ENCODE measurements at places on chromosomes 7 and 10.

- no peak for DNase-seq
Observed at GRCh38 chr10:69295027-69295636, 16.8 kb downstream of the HK1 start.

DNA sequence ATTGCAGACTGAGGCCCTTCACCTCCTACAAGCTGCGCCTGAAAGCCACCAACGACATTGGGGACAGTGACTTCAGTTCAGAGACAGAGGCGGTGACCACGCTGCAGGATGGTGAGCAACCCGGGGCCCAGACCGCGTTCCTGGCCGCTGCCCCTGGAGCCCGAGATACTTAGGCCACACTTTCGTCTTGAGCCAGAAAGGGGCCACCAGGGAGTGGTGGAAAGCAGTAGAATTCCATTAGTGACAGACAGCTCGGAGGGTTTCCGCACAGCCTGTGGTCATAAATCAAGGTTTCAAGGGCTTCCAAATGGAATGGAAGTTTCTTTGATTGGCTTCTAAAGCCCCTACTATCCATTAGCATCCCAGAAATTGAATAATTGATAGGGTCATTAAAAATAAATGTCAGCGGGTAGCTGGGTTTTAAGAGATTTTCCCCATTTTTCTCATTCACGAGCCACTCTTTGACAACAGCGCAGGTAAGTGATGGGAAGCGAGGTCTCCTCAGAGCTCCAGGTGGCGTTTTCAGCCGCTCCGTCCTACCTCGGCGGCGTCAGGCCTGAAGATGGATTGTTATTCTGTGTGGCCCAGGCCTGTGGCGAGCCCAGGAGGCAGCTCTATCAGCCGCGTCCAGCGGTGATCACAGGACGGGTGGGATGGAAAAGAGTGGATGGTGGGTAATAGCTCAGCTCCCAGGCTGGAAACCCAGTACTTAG lies 523.5 kb upstream of the FOXK1 start:
- DNase-seq = no peak

DNA sequence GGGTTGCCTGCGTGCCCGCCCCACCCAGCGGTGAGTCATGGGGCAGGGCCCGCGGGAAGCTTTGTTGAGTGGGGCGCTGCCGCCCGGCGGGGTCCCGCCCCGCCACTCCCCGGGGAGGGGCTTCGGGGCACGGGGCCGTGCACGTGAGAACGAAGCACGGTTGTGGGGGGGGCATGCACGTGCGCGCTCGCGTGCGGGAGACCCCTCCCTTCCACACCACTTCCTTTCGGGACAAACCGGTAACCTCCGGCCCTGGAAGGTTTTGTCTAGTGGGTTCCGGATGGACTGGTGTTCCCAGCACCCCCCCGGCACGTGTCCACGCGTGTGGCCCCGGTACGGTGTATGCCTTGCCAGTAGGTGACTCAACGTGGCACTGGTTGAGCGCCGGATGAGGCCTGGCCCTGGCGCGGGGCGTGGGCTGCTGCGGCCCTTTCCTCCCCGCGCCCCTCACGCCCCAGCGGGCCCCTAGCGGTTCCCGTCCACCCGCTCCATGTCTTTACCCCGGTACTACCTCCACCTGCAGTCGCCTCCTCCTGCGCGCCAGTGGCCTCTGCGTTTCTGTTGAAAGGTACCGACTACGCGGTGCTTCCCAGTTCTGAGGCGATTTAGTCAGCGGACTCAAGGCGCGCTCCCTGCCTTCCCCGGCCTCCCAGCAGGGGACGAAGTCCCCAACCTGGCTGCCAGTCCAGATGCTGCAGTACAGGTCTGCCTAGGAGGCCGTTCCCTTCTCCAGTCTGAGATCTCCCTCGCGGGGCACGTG lies 3.1 kb downstream of the ADIRF start:
- DNase-seq = no peak

GRCh38 chr10:117240621-117241529 lies at the start of gene SLC18A2:
Gene SLC18A2 (plus strand): TSS chr10:117241114. CDS start chr10:117241694, 580 bp downstream.
- no peak for DNase-seq

- no peak for DNase-seq
Observed at GRCh38 chr10:89810908-89811525, 109.6 kb downstream of the KIF20B start.

DNA sequence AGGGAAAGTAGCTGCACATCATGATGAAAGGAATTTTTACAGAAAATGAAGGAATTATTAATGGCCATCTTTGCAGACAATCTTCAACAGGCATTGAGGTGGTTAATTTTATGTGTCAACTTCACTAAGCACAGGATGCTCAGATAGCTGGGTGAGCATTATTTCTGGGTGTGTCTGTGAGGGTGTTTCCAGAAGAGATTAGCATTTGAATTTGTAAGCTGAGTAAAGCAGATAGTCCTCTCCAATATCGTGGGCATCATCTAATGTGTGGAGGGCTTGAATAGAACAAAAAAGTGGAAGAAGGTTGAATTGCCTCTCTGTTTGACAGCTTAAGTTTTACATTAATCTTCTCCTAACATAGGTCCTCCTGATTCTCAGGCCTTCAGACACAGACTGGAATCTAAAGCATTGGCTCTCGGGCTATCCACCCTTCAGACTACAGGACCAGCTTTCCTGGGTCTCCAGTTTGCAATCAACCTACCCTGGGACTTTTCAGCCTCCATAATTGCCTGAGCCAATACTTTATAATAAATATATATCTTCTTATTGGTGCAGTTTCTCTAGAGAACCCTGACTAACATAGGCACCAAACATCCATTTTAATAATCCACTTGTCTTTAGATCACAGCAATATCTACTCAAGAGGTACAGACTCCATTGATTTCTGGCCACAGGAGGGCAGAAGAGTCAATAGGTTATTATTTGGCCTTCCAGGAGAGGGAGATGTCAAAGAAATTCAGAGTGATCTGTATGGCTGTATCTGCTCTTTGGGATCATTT lies 10.5 kb upstream of the CRPPA start:
- DNase-seq = no peak

GRCh38 chr7:91655656-91656055 lies 224.8 kb downstream of the MTERF1 start:
- DNase-seq = no peak

DNA sequence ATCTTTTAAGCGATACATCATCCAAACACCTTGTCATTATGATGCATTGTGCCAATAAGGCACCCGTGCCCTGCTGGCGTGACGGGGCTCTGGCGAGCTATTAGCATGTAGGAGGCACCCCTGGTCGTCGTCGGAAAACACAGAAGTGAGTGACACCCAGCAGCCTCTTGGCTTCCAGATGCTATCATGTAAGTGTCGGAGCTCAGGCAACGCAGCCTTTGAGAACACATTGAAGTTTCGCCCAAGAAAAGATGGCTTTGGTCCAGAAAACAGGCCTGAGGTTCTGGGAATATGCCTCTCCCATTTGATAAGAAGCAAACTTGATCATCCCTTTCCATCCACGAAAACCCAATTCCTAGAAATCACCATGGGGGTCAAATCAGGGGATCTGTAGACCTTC lies 555.3 kb downstream of the GALNT17 start:
- DNase-seq = no peak

GRCh38 chr10:128540781-128541761 lies 414.8 kb upstream of the MKI67 start:
- DNase-seq = no peak

GRCh38 chr10:128863411-128863810 lies 603.6 kb upstream of the MGMT start:
- no peak for DNase-seq

DNA sequence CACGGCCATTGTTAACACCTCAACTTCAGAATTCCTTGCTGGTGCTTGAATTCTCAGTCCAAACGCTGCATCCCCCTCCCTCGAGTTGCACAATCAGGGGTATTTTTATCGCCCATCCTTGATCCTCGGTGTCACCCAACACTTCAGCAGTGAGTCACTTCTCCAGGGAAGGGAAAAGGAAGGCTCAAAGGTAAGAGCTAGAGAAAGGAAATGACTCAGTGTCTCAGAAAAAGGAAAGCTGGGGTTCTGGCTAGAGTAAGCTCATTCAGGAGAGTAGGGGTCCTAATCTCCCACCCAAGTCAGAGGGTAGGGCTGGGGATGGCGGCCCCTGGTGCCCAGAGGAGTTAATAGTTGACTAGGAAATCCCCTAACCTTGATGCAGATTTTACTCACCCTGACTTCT lies 39.8 kb upstream of the TRIM8 start:
- no peak for DNase-seq

GRCh38 chr10:32349199-32349585 lies 2.2 kb upstream of the EPC1 start:
- DNase-seq = no peak

- DNase-seq = no peak
Observed at GRCh38 chr7:111789048-111789320, 226.7 kb upstream of the IMMP2L start.

- DNase-seq = no peak
Observed at GRCh38 chr7:43758822-43759683, 573 bp downstream of the BLVRA start.

- no peak for DNase-seq
Observed at GRCh38 chr10:115989621-115990020, 283.4 kb downstream of the GFRA1 start.

DNA sequence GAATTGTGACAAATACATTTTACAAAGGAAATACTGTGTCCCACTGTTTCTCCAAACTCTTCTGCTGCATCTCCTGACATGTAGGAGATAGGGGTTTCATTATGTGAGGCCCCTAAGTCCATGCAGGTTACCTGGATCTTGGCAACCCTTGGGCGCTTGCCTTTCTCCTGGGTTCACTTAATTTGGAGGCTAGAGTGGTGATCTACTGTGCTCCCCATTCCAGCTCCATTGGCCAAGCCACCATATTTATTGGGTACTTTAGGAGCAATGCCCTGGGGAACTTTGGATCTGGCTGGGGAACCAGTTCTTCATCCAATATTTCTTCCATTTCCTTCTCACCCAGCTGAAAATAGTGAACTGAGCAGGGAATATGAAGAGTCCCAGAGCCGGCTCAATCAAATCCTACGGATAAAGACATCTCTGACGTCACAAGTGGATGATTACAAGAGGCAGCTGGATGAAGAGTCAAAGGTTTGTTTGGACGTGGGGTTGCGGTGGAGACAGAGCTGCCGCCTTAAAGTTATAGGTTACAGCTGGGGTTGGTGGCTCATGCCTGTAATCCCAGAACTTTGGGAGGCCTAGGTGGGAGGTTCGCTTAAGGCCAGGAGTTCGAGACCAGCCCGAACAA lies 18.5 kb downstream of the MYH16 start:
- DNase-seq = no peak

DNA sequence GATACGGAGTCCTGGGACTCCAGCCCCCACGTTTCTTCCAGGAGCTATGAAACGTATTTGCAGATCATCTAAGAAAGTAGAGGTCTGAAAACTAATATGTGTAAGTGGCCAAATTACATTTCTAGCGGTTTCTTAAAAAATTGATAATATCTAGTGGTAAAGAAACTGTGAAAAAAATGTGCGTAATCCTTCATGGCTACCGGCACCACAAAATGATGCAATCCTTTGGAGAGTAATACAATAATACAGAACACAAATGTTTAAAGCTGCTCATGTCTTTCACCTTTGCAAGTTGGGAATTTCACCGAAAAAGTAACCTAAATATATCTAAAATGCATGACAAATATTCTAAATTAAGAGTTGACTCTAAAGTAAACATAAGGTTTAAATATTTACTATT lies 742.1 kb downstream of the GRID1 start:
- DNase-seq = no peak

DNA sequence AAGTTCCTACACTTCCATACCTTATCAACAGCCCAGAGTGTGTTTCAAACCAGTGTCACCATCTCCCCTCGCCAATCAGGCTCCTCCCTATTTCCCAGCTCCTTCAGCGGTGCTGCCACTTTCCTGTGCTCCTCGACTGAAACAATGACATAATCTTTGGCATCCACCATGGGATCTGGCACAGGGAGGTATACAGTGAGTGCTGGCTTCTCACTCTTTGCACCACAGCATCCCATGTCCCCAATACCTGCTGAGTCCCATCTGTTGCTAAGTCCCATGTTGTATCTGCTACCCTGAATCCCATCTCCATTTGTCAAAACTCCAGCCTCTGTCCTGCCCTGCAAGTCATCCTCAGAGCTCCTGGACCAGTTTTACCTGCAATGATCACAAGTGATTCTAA lies 15.4 kb downstream of the PAXIP1 start:
- DNase-seq = no peak

- no peak for DNase-seq
Observed at GRCh38 chr10:120945801-120946302, 94.7 kb downstream of the WDR11 start.

- DNase-seq = no peak
Observed at GRCh38 chr10:104657457-104657856, 16.4 kb downstream of the SORCS3 start.

DNA sequence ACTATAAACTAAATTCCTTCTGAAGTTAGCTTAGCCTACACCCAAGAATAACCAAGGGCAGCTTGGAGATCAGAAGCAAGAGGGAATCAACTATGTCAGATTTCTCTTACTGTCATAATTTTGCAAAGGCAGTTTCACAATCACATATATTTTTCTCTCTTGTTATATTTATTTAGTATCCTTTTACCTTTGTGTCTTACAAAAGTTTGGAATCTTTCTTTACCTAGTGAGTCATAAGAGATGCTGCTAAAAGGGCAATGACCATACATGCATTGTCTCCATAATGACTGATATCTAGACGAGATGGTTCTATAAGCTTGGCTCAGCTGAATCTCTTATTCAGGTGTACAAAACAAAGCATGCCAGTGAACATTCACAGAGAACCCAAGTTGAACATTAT lies 61.1 kb downstream of the PPP1R17 start:
- DNase-seq = no peak

- no peak for DNase-seq
Observed at GRCh38 chr10:35751347-35751746, 109.3 kb upstream of the FZD8 start.

DNA sequence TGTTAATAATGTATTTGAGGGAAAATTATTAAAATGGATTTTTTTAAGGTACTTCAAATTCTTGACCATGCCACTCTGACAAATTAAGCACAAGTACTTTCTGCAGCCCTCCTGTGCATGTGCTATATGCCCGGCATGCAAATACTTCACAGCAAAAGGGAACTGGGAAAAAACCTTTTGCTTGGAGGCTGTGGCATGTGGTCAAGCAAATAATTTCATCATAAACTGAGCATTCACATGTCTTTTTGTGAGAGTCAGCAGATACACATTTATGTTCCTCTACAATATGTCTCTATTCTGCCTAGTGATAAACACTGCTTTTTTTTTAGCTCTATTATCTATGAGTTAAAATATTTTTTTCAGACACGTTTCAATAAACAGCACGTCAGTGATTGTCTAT lies 53.7 kb upstream of the SEMA3A start:
- no peak for DNase-seq

DNA sequence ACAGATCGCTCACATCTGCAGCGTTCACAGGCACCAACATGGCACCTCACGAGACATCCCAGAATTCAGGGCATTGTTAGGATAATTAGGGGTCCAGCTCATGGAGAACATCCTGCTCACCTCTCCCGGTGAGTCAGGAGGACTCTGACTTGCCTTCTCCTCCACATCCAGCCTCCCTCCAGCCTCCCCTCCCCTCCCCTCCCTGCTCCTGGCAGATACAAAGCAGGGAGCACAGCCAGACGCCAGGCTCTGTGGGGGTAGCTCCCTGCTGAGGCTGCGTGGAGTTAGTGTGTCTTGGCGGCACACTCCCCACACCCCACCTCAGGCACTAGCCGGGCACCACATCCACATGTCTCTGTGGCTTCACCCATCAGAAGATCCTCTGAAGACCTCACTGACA lies 320.6 kb downstream of the CXCL12 start:
- DNase-seq = no peak
